ENCODE measurements at places on chromosomes 2 and 18.

GRCh38 chr2:1024981-1025380, 74.3 kb downstream of the SNTG2 start:
- DNase-seq, result no peak

GRCh38 chr2:237967463-237967951, 693 bp downstream of the UBE2F start:
- no peak for DNase-seq

- no peak for DNase-seq
These were observed 67.8 kb downstream of the MERTK start for GRCh38 chr2:111966241-111966640.

DNA sequence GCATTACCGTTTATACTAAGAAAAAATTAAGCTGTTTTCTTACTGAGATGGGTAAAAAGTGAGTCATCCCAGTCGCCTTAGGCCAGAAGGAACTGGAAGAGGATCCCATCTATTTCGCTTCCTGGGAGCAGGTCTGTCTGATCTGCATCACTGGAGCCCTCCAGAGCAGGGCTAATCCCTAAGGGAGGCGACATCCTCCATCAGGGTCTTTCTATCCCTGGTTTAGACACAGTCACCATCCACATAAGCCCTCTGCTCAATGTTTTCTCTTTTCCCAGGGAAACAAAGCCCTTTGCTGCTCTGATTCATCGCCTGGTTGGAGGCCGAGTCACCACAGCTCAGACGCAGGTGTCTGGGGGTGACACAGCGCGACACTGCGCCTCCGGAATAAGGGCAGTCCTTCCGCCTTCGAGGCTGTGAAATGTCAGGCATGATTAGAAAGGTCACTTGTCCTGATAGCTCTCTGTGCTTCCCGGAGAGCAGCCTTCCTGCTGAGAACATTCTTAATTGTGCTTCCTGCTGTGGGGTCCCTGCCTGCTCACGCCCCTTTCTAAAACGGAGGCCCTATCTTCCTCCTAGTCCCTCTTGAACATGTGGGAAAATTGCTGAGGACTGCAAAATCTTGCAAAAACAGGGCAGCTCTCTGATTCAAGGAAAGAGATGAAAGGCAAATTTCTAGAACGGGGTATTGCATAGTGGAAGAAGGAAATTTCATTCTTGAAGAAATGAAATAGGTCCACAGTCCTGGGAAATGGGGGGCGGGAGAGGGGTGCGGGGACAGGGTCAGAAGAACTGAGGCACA, 56.3 kb downstream of the MARCHF4 start:
- no peak for DNase-seq

DNA sequence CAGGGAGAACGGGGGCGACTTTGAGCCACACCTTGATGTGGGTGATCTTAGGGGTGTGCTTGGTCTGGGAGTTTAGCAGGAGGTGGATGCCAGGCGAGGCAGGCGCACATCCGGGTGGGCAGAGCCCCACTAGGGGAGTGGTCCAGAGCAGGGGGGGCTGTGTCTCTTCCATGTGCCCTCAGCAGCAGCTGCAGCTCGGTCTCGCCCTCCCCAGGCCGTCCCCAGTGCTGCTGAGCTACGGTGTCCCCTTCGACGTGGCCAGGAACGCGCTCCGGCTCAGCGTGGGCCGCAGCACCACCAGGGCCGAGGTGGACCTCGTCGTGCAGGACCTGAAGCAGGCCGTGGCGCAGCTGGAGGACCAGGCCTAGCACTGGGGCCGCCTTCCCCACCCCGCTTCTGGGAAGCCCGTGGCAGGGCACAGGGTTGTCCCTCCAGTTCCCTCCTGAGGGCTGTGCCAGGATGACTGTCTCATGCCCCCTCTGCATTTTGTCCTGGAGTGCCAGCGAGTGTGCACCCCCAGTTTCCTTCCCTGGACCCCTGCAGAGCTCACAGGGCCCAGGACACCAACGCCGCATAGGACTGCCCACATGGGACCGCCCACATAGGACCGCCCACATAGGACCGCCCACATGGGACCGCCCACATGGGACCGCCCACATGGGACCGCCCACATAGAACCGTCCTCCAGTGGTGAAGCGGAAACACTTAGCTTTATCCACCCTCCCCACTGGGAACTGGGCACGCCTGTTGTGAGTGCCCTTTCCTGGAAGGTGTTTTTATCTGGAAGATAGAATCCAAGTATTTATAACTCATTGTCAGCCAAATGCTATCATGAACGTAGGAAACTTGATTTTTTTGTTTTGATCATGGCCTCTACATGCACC, 1.9 kb upstream of the ESPNL start:
- peak; percentile 67 for DNase-seq

DNA sequence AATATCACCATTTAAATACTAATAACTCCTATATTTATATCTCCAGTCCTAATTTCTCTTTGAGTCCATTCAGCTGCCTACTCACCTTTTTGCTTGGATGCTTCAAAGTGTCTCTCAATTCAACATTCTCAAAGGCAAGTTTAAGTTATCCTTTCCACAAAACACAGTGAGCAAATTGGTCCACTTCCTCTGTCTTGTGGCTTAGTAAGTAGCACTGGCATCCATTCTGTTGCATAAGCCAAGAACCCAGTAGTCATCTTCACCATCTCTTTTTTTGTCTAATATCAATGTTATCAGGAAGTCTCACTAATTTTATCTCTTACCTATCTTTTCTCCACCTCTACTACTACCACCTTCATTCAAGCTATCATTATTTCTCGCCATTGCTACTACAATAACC, 27.4 kb upstream of the IL1RL1 start:
- no peak for DNase-seq

DNA sequence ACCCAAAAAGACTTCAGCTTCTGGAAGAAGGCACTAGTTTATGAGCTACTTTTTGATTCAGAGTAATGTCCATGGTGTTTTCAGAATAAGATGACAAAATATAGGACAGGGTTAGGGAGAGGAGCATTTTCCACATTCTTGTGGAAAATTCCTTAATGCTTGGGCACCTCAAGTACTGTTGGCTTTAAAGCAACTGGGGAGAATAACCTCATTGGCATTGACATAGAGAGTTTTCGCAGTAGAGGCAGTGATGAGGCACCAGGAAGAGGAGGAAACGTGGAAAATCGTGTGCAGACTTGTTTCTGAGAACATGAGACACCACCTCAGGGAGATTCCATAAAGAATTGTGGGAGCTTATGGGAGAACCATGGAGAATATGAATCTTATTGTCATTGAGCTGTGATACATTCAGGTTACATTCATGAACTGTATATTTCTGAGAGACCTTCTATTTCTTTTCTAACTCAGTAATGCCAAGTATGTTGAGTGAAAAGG, 929.0 kb upstream of the NRXN1 start:
- DNase-seq, result no peak

DNA sequence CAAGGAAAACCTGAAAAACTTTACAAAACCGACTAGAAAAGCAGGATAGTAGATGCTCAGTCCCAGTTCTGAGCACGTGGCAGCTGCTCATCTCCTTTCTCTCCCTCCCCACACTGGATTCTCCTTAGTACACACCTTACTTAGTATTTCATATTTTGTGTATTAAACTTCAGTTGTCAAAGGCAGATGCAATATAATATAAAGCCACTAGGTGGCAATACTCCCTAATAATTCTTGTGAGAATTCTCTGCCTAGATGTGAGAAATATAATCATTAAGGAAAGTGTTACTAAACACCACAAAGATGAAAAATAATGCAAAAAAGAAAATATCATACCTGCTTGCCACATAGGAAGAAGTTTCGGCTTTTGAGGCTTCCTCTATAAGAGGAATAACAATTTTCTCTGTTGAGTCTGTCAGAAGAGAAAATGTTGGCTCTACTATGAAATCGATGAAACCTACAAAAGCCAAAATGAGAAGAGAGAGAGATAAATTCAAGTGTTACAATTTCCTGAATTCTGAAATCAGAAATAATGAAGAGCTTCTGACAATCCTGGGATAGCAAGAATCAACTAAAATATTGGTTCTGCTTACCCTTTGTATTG, 200.6 kb downstream of the PPP1R1C start:
- no peak for DNase-seq

- no peak for DNase-seq
These were observed 34.6 kb upstream of the C1GALT1C1L start for GRCh38 chr2:43710866-43711265.

DNA sequence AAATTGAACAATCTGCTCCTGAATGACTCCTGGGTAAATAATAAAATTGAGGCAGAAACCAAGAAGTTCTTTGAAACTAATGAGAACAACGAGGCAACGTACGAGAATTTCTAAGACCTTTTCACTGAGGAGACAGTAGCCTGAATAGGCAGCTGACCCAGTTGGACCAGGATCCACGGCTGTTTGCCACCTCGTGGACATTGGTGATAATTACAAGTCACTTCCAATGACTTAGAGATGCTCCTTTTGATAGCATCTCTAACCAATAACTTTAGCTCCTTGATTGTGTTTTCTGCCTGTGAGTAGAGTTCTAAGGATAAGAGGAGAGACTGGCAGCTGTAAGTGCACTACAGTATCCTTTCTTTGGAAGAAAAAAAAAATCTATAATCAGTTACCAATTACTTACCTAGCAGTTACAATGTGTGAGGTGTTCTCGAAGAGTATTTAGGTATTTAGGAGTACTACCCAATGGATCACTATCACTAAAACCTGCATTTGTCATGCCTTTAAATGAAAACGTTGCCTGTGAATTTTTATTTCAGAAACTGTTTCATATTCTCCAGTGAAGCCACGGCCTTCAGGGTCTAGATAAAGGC, 31.3 kb upstream of the CNTNAP5 start:
- no peak for DNase-seq

- DNase-seq, result no peak
These were observed 41.6 kb upstream of the ST3GAL5 start for GRCh38 chr2:85930129-85931124.

DNA sequence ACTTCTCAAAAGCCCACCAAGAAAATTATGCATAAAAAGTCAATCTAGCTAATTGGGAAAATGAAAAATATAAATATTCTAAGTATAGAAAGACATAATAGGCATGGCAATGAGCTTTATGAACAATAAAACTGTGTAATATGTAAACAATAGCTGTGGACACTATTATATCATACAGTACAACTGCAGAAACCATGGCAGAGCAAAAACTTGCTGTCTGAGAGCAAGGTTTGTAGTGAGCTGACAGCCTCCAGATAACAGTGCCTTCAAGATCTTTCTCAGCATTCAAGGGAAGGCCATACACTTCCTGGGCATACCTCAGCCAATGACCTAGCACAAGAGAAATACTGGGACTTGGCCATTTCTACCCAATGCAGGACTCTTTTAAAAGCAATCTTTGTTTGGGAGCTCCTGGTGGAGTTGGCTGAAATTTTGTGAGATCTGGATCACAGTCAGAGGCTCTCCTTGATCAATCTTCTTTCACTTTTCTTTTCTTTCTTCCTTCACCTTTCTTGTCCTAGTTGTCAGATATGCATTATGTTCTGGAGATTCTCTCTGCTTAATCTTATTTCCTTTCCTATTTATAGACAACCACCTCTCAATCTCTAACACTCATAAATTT, 427.2 kb upstream of the UBE2E3 start:
- DNase-seq, result no peak

DNA sequence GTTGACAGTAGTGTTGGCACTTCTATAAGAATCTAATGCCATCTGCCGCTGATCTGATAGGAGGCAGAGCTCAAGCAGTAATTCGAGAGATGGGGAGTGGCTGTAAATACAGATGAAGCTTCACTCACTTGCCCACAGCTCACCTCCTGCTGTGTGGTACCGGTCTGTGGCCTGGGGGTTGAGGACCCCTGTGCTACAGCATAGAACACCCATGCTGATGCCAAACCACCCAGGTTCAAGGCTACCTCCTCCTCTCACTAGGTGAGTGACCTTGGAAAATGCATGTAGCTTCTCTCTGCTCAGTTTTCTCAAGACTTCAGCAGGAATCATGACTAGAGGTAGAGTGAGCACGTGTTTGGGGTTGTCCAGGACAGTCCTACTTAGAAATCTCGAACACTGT, 263.4 kb downstream of the SH3BP4 start:
- DNase-seq, result no peak

DNA sequence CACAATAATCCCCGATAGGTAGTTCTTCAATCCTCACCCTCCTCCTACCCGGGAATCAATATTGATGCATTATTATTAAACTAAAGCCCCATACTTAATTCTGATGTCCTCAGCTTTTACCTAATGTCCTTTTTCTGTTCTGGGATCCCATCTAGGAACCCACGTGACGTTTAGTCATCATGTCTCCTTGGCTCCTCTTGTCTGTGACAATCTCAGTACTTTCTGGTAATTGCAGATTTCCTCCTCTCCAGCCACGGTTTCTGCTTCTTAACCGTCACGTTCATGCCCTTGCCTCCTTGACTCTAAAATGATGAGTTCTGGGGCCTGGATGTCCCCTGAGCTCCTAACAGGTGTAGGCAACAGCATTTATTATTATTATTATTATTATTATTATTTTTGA, 2.9 kb upstream of the DGKD start:
- no peak for DNase-seq

- no peak for DNase-seq
These were observed 5.4 kb upstream of the CD302 start for GRCh38 chr2:159803235-159803962.

GRCh38 chr2:64932116-64932370, 57.2 kb upstream of the SLC1A4 start:
- DNase-seq, result no peak

GRCh38 chr2:195636890-195637289, 20.1 kb upstream of the SLC39A10 start:
- no peak for DNase-seq

DNA sequence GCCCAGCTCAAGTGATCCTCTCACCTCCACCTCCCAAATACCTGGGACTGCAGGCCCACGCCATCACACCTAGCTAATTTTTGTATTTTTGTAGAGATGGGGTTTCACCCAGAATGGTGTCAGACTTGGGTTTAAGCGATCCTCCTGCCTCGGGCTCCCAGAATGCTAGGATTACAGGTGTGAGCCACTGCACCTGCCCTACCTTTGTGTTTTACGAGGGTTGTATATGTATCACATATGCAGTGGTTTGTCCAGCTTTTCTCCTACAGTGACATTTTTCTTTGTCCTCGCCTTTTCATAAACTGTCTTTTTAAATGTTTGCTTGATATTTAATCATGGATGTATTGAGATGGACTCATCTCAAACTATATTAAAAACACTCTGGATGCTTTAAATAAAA, 38.5 kb downstream of the AGAP1 start:
- no peak for DNase-seq

DNA sequence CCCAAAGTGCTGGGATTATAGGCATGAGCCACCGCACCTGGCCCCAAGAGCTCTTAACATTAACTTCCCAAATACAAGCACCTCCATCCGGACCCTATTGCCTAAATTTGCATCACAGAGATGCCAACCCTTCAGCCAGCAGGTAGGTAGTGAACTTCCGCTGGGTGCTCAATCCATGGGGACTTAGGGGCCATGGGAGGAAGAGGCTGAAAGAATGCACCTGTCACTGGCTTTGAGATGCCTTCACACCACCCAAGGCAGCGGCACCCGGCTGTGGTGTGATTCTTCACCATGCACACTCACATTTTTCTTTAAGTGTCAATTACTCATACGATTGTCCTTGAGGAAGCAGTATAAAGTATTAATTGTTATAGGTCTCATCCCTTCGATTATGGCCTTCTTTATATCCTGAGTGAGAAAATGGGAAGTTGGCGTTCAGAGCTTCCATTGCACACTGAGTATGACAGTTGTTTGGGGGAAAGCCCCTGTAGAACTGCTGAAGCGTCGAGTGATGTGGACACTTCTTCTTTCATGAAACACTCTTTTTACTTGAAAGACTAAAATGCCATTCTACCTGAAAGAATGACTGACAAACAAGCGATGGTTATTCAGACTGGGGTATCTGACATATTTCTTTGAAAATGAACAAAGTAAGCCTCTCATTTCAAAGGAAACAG, 51.8 kb upstream of the BIN1 start:
- DNase-seq, result no peak

GRCh38 chr2:9373476-9373875, 49.9 kb downstream of the ITGB1BP1 start:
- DNase-seq, result no peak

- no peak for DNase-seq
These were observed 32.6 kb upstream of the RAPH1 start for GRCh38 chr2:203567691-203568090.
